ENCODE measurements at places on chromosomes 16 and 17. TPM values are rescaled to one million over a fixed set of nuclear protein-coding genes. Genes with fewer than 3 reads are reported as not detected.

TMEM231 gene
- total RNA-seq, result 3.5 TPM

PTX4 gene
- not detected for total RNA-seq

TPSG1 gene
- total RNA-seq, result not detected

TNFRSF13B gene
- total RNA-seq, result not detected

ZNF821 gene
- total RNA-seq, result 6.0 TPM

SLC52A1 gene
- total RNA-seq, result 0.13 TPM

SCNN1B gene
- not detected for total RNA-seq

MRC2 gene
- not detected for total RNA-seq

ZNF205 gene
- 6.7 TPM for total RNA-seq

MVP gene
- total RNA-seq, result 22.0 TPM

TSPAN10 gene
- total RNA-seq, result 0.27 TPM

IGSF6 gene
- total RNA-seq, result not detected

- DNase-seq, result no peak
- no peaks in the 10 kb centered on the region for H3K4me1 ChIP-seq
- peaks cover 29% of the 10 kb centered on the region for H3K36me3 ChIP-seq
These were observed 2.1 kb upstream of the IGSF6 start for GRCh38 chr16:21654466-21654865.

GRCh38 chr17:74838274-74838673, 21.4 kb downstream of the GRIN2C start:
- no peak overlapping the region for H3K27ac ChIP-seq
- no peak overlapping the region for H3K4me3 ChIP-seq
- H3K4me1 ChIP-seq, result peaks cover 16% of the 10 kb centered on the region
- peaks cover 3% of the 10 kb centered on the region for H3K36me3 ChIP-seq

GRCh38 chr16:29806641-29807425, 504 bp downstream of the MAZ start:
- peak overlapping the region; percentile 77 for H3K4me3 ChIP-seq
- DNase-seq, result peak; percentile 76
- H3K27me3 ChIP-seq, result no peaks in the 10 kb centered on the region
- peaks cover 60% of the 10 kb centered on the region for H3K4me1 ChIP-seq

- H3K27me3 ChIP-seq, result no peaks in the 10 kb centered on the region
- H3K4me3 ChIP-seq, result no peak overlapping the region
- no peaks in the 10 kb centered on the region for H3K4me1 ChIP-seq
- no peak for DNase-seq
These were observed 11.0 kb downstream of the CCDC47 start for GRCh38 chr17:63762161-63763078.

- H3K36me3 ChIP-seq, result no peaks in the 10 kb centered on the region
- peaks cover 75% of the 10 kb centered on the region for H3K4me1 ChIP-seq
- no peak overlapping the region for H3K4me3 ChIP-seq
- no peak for DNase-seq
- no peaks in the 10 kb centered on the region for H3K27me3 ChIP-seq
These were observed 4.1 kb downstream of the CCDC102A start for GRCh38 chr16:57532266-57532625.

GRCh38 chr16:88383401-88384221, 852 bp downstream of the ZNF469 start:
- peaks cover 6% of the 10 kb centered on the region for H3K4me1 ChIP-seq
- DNase-seq, result no peak
- no peaks in the 10 kb centered on the region for H3K36me3 ChIP-seq
- no peak overlapping the region for H3K27ac ChIP-seq
- H3K4me3 ChIP-seq, result no peak overlapping the region

GRCh38 chr16:11570806-11571205, 15.9 kb downstream of the LITAF start:
- H3K4me1 ChIP-seq, result peaks cover 70% of the 10 kb centered on the region
- no peak overlapping the region for H3K4me3 ChIP-seq

DNA sequence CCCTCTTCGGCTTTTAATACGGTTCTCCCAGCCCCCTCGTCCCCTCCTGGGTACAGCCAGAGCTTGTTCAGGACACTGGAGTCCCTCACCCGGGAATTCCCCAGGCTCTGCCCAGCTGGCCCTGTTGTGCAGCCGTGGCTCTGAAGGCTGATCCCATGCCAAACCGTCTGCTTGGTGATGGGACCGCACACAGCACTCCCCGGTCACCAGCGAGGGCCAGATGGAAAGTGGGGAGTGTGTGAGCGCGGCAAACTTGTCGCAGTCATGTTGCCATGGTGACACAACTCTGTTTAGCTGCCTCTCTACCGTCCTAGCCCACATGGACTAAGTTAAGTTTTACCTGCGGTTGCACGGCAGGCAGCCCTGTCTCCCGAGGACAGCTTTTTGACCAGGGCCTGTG, 107.9 kb downstream of the RAP1GAP2 start:
- no peak overlapping the region for H3K4me3 ChIP-seq
- H3K27me3 ChIP-seq, result no peaks in the 10 kb centered on the region
- H3K36me3 ChIP-seq, result no peaks in the 10 kb centered on the region
- no peak for DNase-seq
- H3K4me1 ChIP-seq, result peaks cover 6% of the 10 kb centered on the region

- peaks cover 55% of the 10 kb centered on the region for H3K27me3 ChIP-seq
- H3K36me3 ChIP-seq, result no peaks in the 10 kb centered on the region
- DNase-seq, result no peak
These were observed 30.3 kb downstream of the IRF8 start for GRCh38 chr16:85929259-85929721.

DNA sequence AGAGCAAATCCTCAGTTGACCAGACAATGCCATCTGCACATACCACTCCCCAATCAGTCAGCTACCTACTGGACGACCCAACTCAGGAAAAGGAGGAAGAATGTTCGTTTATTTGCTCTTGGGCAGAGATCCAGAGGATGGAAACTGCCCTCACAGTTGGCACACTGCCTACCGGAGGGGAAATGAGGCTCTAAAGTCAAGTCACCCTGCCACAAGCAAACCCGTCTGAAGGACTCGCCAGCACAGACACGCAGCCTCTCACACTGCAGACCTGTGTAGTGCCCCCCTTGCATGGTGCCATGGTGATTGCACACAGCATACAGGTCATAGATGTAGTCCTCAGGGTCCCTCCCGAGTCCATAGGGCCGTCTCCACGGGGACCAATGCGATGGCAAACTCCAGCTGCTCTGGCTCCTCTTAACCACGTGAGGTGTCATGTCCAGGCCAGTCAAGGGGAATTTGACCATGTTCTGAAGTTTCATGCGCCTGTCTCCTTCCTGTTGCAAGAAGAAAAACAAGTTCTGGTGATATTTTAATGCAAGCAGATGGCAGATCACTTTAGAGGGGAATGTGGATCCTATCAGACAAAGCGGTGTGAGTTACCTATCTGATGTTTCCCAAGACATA, 69.5 kb downstream of the USP31 start:
- H3K4me1 ChIP-seq, result no peaks in the 10 kb centered on the region
- H3K36me3 ChIP-seq, result peaks cover 89% of the 10 kb centered on the region
- DNase-seq, result no peak
- no peaks in the 10 kb centered on the region for H3K27me3 ChIP-seq
- no peak overlapping the region for H3K4me3 ChIP-seq

DNA sequence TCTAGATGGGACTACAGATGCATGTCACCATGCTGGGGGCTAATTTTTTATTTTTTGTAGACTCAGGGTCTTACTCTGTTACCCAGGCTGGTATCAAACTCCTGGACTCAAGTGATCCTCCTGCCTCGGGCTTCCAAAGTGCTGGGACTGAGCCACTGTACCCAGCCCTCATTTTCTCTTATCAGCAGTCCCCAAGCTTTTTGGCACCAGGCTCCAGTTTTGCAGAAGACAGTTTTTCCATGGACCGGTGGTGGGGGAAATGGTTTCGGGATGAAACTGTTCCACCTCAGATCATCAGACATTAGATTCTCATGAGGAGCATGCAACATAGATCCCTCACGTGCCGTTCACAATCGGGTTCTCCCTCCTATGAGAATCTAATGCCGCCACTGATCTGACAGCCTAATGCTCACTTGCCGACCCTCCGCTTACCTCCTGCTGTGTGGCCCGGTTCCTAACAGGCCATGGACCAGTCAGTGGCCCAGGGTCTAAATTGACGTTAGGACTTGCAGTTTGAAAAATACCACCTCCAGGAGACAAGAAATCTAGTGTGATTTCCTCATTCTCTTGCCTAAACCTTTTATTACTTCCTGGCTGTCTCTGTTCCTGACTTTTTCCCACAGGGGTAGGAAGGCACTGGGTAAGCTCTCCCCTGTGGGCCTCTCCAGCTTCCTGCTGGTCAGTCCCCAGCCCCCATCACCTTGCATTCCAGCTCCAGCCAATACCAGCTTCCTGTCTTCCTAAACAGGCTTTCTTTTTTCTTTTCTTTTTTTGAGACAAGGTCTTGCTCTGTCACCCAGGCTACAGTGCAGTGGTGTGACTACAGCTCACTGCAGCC, 9.3 kb upstream of the CNP start:
- DNase-seq, result peak; percentile 75
- H3K4me1 ChIP-seq, result peaks cover 60% of the 10 kb centered on the region
- peaks cover 19% of the 10 kb centered on the region for H3K27me3 ChIP-seq
- no peak overlapping the region for H3K4me3 ChIP-seq
- no peaks in the 10 kb centered on the region for H3K36me3 ChIP-seq
- peak overlapping the region; percentile 56 for H3K27ac ChIP-seq

DNA sequence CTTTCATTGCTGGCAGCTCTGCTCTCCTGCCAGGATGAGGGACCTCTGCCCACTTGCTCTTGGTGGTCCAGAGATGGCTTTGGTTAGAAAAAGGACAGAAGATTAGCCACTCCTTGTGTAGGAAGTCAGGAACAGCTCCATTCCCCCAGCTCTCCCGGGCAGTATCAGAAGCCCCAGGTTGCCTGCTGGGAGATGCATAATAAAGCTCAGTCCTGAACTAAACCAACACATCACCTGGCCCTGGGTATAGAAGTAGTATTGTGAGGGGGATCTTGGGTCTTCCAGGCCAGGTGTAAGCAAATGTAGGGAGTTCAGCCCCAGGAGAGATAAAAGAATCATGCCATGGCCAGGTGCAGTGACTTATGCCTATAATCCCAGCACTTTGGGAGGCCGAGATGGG, 52.4 kb downstream of the NEUROD2 start:
- H3K4me3 ChIP-seq, result no peak overlapping the region
- DNase-seq, result no peak
- H3K27ac ChIP-seq, result no peak overlapping the region
- no peaks in the 10 kb centered on the region for H3K27me3 ChIP-seq
- no peaks in the 10 kb centered on the region for H3K36me3 ChIP-seq

- DNase-seq, result no peak
- H3K4me3 ChIP-seq, result no peak overlapping the region
- peaks cover 12% of the 10 kb centered on the region for H3K4me1 ChIP-seq
- no peaks in the 10 kb centered on the region for H3K36me3 ChIP-seq
- H3K27me3 ChIP-seq, result no peaks in the 10 kb centered on the region
- H3K27ac ChIP-seq, result no peak overlapping the region
These were observed 28.5 kb downstream of the SMIM36 start for GRCh38 chr17:55482591-55483389.

DNA sequence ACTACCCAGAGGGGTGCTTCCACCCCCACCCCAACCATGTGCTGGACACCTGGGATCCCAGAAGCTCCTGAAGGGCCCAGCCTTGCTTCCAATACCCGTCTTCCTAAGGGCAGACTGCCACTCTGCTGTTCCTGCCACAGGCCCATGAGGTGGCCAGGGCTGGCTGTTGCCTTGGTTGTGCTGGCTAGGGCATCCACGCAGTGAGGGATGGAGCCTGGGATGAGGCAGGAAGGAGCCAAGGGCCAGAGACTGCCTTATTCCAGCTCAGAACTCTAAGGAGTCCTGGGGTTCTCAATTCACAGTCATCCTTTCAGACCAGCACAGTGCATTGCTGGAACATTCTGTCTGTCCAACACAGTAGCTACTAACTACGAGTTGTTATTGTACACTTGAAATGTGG, 37.8 kb downstream of the BCO1 start:
- no peak for DNase-seq
- H3K4me1 ChIP-seq, result peaks cover 7% of the 10 kb centered on the region
- H3K36me3 ChIP-seq, result no peaks in the 10 kb centered on the region
- H3K27ac ChIP-seq, result no peak overlapping the region
- H3K27me3 ChIP-seq, result peaks cover 37% of the 10 kb centered on the region
- no peak overlapping the region for H3K4me3 ChIP-seq

DNA sequence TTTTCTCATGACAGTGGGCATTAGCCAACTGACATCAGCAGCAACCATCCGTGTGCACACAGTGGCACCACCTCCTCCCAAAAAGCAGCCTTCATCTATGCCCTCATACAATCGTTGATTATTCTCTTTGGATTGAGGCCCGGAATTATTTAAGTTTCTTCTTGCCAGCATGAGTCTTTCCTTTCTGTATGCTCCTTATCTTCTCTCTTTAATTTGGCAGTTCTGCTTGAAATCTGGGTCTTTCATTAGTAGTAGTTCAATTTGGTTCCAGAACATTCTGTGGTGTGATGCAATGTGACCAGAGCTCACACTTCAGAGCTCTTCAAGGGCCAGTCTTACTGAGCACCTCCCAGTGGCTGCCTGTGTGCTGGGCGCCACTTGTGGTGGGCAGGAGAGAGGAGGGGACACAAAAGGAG, 52.2 kb upstream of the STH start:
- DNase-seq, result no peak
- H3K27ac ChIP-seq, result no peak overlapping the region
- H3K4me1 ChIP-seq, result peaks cover 15% of the 10 kb centered on the region
- no peak overlapping the region for H3K4me3 ChIP-seq
- peaks cover 4% of the 10 kb centered on the region for H3K27me3 ChIP-seq

DNA sequence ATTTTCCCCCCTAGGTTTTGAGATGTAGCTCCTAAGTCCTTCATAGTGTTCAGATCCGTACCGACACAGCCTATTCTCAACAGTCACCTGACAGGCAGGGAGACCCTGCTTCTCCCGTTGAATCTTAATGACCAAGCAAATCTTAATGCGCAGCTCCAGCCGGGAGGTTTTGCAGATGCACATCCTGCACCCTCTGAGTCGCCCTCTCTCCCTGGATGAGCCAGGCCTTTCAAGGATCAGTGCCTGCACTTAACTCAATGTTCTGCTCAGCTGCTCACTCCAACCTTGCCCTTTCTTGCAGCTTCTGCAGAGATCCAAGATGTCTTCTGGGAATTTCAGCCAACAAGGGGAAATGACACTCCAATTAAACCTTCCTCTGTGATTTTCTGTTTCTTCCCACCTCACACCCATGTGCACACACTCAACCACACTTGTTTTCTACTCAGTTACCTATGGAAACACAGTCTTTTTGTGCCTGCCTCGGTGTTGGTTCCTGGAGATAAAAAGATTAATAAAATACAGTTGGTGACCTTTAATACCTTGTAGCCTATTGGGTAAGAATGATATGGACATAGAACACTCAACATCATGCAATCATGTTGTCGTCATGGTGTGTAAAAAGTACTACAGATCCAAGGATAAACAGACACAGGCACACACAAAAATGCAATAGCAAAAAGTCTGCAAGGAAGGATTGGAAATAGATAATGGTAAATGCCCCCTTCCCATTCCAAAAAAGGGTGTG, 76.9 kb upstream of the DYNLRB2 start:
- no peak overlapping the region for H3K27ac ChIP-seq
- no peak for DNase-seq
- H3K36me3 ChIP-seq, result no peaks in the 10 kb centered on the region
- H3K4me1 ChIP-seq, result peaks cover 43% of the 10 kb centered on the region

- H3K27me3 ChIP-seq, result peaks cover 65% of the 10 kb centered on the region
- H3K4me1 ChIP-seq, result peaks cover 11% of the 10 kb centered on the region
These were observed 9.5 kb downstream of the CD300LB start for GRCh38 chr17:74521701-74522201.

GRCh38 chr16:85075236-85075924, 36.9 kb downstream of the CIBAR2 start:
- H3K27me3 ChIP-seq, result peaks cover 26% of the 10 kb centered on the region
- H3K4me3 ChIP-seq, result no peak overlapping the region
- H3K36me3 ChIP-seq, result no peaks in the 10 kb centered on the region
- no peak overlapping the region for H3K27ac ChIP-seq
